Esophagus squamous epithelium (tissue), 5 donors: ENCODE measurements at places on chromosomes 5 and 9. TPM values are rescaled to one million over a fixed set of nuclear protein-coding genes. Genes with fewer than 3 reads are reported as not detected.

The PDE6A gene
- 3.6 TPM for total RNA-seq

The NUTM2F gene
- not detected for total RNA-seq

The LHX3 gene
- not detected for total RNA-seq

The TERT gene
- 9.5 TPM for total RNA-seq

The TMEFF1 gene
- not detected for total RNA-seq

The PCDHGB6 gene
- total RNA-seq = 5.7 TPM

GRCh38 chr5:122638581-122638980, 136.3 kb upstream of the SNX2 start:
- no peak for DNase-seq

DNA sequence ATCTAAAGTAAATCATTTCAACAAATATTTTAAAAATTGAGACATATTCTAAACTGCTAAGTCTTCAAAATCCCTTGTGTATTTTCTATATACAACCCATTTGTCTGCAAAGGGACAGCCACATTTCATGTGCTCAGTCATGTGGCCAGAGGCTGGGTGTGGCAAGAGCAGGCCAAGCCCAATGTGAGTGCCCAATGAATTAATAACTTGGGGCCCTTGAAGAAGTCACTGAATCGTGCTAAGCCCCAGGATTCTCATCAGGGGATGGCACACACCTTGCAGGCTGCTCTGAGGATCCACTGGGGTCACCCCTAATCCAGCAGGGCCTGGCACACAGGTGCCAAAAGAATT, 78.2 kb upstream of the SMIM23 start:
- DNase-seq = no peak

GRCh38 chr5:78610163-78610583, 38.4 kb downstream of the LHFPL2 start:
- no peak for DNase-seq

- no peak for DNase-seq
Observed at GRCh38 chr5:151630088-151630487, 39.0 kb upstream of the FAT2 start.

DNA sequence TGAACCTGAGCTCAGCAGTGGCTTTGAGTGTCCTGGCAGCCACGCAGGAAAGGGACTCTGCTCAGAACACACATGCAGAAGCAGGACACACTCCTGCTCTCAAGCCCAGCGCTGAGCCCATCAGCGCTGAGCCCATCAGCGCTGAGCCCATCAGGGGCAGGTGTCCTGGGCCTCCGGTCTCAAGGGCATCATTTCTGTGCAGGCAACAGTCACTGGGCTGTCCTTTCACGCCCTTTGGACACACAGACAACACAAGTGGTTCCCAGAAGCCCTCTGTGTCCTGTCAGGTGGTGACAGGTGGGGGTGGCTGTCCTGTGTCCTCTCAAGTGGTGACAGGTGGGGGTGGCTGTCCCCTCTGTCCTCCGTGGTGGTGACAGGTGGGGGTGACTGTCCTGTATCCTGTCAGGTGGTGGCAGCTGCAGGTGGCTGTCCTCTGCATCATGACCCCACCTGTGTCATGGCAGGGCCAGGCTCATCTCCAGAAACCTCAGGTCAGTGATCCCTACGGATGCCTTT, 39.0 kb upstream of the CLPTM1L start:
- no peak for DNase-seq

DNA sequence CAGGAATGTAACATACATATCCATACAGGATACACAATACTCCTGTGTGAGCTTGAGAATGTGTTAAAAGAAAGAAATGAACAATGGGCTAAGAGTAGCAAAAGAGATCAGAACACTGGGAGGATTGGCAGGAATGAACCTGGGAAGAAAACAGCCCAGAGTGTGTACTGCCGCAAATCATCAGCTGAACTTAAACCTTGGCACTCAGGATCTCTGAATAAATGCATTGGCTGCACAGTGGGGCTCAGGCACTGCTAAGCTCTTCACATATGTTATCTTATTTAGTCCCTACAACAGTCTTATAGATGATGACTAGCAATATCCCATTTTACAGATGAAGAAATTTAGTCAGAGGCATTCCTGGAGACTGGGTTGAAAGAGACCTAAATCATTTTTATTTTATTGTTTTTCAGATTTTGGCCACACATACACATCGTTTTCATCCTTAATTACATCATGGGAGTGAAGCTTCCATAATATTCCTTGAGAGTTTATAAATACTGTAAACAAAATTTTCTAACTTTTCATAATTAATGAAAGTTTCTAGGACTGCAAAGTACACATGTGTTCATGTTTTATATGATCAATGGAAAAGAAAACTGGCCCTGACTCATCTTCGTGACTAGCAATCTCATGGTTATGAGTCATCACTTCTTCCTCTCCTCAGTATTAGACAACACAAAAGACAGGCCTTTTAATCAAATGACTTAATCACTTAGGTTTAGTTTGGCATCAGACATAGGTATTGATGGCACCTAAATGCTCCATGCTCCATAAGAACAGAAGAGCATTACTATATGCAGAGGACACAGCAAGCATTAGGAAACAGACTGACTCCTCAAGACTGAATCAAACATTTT, 59.2 kb downstream of the CDH18 start:
- DNase-seq = no peak
